ENCODE measurements at places on chromosomes 13 and 19.

DNA sequence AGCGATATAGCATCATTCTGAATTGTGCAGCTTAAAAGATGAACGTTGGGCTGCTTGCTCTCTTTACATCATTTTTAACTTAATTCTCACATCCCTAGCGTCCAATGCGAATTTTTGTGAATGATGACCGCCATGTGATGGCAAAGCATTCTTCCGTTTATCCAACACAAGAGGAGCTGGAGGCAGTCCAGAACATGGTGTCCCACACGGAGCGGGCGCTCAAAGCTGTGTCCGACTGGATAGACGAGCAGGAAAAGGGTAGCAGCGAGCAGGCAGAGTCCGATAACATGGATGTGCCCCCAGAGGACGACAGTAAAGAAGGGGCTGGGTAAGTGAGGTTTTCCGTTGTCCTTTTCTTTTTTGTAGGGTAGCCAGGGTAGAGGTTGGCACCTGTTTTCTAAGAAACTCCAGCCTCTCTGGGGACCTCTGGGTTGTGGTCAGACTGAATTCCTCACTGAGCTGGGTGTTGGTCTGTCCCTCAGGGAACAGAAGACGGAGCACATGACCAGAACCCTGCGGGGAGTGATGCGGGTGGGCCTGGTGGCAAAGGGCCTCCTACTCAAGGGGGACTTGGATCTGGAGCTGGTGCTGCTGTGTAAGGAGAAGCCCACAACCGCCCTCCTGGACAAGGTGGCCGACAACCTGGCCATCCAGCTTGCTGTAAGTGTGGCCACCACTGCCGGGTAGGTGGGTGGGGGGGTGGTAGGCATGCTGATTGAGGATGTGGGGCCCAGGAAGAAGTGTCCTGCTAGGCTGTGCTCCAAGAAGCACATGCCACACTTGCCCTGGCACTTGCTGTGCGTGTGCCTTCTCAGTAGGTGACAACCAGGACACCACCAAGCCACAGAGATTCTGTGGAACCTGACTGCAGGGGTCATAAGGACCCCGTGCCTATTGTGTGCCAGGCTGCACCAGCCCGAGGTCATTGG lies 17.0 kb downstream of the ILF3 start:
- no peak for DNase-seq

GRCh38 chr19:14363183-14364097 lies 17.8 kb upstream of the ADGRE5 start:
- DNase-seq = no peak

DNA sequence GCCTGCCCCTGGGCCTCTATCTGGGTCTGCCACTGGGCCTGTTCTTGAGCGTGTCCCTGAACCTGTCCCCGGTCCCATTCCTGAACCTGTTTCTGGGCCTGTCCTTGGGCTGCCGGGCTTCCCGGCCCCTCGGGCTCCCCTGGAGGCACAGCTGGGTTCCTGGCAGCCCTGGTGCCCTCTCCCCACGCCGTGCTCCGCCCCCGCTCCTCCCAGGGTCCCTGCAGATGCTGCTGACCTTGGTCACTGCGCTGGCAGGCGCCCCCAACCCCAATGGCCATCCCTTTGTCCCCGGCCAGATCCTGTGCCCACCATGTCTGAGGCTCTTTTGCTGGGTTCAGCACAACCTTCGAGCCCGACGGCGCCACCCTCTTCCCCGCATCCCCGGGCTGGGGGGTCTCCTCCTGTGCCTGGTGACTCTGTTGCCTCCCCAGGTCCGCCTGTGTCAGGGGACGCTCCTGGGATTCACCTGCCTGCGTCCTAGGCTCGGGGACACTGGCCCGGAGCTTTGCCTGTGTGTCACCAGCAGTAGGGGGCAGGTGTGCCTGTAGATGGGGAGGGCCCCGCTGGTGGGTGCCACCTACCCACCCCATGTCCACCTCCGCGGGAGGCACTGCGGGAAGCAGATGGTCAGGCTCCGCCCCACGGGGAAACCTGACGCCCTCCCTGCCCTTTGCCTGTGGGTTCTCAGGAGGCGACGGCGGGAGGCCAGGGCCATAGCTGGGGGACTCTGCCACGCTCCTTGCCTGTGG lies 41.0 kb upstream of the GRTP1 start:
- DNase-seq = no peak

- DNase-seq = no peak
Observed at GRCh38 chr19:8494158-8494557, 8.3 kb downstream of the PRAM1 start.

DNA sequence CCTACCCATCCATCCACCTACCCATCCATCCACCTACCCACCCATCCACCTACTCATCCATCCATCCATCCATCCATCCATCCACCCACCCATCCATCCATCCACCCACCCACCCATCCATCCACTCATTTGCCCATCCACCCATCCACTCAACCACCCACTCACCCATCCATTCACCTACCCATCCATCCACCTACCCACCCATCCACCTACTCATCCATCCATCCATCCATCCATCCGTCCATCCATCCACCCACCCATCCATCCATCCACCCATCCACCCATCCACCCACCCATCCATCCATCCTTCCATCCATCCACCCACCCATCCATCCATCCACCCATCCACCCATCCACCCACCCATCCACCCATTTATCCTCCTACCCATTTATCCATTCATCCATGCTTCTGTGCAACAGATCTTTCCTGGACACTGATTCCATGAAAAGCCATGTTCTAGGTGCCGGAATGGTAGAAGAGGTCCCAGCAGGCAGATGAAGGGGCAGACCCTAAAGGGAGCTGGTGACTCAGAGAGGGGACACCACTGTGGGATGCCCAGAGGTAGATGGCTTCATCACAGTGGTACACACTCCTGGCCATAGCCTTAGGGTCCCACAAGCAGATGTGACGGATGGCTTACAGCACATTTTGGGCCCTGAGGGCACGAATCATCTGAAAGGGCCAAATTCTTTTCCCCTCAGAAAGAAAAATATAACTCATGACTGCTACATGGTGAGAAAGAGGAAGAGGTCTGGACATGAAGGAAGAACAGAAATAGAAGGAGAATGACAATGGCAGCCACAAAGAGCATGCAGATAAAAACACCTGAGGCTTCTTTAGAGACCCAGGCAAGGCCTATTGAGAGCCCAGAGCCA lies 76.0 kb downstream of the KCTD15 start:
- no peak for DNase-seq

DNA sequence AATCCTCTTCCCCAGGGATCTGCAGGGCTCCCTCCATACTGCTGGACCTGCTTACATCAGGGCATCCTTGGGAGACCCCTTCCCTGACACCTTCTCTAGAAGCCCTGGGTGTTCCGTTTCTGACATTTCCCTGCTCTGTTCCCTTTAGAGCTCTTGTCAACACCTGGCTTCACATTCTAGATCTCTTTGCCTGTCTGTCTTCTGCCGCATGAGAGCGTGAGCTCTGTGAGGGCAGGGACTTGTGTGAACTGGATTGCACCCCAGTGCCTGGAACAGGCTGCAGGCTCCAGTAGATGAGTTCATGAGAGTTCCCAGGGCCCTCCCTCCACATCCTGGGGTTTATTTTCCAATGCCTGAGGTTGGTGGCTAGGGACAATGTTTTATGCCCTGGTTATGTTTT lies 651 bp downstream of the CEACAM7 start:
- DNase-seq = no peak

- DNase-seq = no peak
Observed at GRCh38 chr13:99693852-99694611, 192.8 kb downstream of the TM9SF2 start.

DNA sequence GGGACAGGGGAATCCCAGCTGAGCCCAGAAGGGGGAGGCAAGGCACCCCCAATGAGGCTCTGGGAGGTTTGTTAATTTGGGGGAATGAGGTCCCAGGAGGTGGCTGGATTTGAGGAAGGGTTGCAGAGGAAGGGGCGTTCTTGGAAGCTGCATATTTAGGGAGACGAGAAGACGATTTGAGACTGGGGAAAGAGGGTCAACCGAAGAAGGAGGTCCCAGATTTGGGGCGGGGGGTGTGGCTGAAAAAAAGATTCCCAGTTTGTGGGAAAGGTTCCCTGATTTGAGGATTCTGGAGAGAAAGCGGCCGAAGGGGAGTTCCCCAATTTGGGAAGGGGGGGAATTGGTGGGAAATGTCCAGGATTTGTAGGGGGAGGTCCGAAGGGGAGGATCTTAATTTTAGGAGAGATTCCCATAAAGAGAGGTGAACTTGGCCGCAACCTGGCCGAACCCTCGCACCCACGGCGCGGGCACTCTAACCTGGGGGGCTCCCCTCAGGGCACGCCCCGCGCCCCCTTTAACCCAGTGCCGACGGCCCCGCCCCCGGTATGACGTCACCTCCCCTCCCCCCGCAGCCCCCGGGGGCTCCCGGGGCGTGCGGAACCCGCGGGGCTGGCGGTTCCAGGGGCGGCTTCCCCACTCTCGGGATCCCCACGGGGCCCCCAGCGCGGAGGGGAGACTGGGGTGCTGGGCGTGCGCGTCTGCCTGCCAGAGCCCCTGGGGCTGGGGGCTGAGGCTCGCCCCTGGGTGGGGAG lies 1.2 kb downstream of the PTPRS start:
- DNase-seq = no peak

DNA sequence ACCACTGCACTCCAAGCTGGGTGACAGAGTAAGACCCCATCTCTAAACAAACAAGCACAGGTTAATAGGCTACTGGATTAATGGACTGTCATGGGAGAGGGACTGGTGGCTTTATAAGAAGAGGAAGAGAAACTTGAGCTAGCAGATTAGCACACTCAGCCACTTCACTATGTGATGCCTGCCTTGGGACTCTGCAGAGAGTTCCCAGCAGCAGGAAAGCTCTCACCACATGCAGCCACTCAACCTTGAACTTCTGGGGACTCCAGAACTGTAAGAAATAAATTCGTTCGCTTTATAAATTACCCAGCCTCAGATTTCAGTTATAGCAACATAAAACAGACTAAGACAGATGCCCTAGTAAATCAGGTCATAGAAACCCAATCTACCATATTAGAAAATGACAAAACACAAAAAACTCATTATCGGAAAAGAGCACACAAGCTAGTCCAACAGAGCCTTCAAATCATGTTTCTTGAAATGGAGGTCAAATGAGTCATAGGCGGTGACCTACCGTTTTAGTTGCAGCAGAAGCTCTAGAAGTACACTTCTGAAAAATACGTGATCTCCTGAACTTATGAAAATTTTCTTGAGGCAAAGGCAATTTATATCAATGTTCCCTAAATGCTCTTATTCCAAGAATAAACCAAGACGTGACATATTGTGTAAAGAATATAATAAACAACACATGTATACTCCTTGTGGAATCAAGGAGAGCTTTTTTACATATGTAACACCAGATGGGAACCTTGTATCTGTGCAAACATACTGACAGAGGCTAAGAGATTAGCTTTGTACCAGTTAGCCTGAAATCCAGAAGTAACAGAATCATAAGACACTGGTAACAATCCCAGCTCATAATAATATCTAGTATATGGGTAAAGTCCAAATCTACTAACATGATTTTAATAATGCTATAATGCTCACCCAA lies 340.9 kb upstream of the SGCG start:
- DNase-seq = no peak

DNA sequence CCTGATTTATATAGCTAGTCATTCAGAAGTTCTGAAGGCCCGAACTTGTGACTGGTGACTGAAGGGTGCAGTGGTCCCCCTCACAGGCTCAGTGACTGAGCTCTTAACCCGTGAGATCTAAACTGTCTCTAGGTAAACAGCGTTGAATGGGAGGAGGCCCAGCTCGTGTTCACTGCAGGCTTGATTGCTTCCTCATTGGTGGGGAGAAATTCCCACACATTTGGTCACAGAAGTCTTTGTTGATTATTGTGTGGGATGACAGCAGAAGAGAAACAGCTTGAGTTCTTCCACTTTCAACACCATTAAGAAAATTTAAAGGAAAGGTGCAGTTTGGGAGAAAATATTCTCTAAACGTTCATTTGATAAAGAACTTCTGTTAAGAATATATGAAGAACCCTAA lies 1178.0 kb downstream of the UQCRFS1 start:
- DNase-seq = no peak

DNA sequence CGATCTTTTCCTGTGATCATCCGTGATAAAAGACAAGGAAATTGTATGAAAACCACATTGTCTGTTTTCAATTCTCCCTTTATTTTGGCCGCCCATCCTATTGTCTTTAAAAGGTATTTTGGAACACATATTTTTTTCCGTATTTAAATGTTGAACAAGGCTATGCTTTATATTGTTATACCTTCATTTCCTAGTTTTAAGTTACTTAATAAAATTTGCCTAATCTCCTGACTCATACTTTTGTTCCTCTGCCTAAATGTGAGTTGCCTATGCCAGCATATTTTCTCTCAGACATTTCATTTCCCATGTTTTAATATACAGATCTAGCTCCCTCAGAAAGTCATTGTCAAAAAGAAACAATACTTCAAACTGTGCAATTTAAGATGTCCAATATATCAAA lies 104.2 kb downstream of the SLITRK6 start:
- no peak for DNase-seq

DNA sequence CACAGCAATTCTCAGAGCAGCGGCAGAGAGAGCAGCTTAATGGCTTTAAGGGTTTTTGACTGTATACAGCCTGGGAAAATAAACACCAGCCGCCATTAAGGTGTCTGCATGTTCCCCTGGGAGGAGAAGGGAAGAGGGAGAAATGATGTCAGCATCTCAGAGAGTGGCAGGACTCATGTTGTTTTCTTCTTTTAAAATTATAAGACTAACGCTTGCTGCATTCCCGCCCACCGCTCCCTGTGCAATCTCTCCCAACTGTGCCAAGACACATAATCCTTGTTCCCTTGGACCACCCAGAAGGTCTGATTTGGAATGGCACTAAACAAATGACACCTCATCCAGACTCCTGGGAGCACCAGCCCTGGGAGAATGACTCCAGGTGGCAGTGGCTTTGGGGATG lies 27.7 kb upstream of the FAM216B start:
- DNase-seq = no peak

- DNase-seq = no peak
Observed at GRCh38 chr19:48461982-48462655, 6.7 kb downstream of the KCNJ14 start.

GRCh38 chr13:55437162-55437561 lies 1703.6 kb upstream of the PRR20A start:
- no peak for DNase-seq

DNA sequence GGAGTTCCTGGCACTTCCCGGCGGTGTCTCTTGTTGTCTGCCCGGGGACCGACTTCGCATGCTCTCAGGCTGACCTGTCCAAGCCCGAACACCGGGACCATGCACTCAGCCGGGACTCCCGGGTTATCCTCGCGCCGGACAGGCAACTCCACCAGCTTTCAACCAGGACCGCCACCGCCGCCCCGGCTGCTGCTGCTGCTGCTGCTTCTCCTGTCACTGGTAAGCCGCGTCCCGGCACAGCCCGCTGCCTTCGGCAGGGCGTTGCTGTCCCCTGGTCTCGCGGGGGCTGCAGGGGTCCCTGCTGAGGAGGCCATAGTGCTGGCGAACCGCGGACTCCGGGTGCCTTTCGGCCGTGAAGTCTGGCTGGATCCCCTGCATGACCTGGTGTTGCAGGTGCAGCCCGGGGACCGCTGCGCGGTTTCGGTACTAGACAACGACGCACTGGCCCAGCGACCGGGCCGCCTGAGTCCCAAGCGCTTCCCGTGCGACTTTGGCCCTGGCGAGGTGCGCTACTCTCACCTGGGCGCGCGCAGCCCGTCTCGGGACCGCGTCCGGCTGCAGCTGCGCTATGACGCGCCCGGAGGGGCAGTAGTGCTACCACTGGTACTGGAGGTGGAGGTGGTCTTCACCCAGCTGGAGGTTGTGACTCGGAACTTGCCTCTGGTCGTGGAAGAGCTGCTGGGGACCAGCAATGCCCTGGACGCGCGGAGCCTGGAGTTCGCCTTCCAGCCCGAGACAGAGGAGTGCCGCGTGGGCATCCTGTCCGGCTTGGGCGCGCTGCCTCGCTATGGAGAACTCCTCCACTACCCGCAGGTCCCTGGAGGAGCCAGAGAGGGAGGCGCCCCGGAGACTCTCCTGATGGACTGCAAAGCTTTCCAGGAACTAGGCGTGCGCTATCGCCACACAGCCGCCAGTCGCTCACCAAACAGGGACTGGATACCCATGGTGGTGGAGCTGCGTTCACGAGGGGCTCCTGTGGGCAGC lies 661 bp downstream of the FREM2 start:
- DNase-seq = no peak
